ENCODE measurements at places on chromosomes 1 and 21.

GRCh38 chr1:91080650-91081049 lies 58.8 kb upstream of the ZNF644 start:
- DNase-seq = no peak

DNA sequence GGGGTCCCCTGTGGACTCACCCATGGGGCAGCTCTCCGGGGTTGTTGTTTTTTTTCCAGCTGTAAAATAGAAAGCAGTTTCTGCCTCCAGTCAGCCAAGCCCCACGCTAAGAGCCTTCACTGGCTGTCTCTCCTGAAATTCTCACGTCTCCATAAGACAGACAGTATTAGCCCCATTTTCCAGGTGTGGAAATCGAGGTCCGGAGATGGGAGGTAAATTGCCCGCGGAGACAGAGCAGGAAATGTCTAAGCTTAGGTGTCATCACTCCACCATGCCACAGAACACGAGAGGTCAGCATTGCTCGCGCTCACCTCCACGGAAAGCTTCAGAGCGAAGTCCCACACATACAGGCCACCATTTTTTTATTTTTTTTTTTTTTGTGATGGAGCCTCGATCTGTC lies 44.6 kb downstream of the TNFRSF8 start:
- no peak for DNase-seq

GRCh38 chr1:40877698-40878097 lies 15.5 kb upstream of the CITED4 start:
- DNase-seq = no peak

- no peak for DNase-seq
These were observed 2.3 kb upstream of the GIPC2 start for GRCh38 chr1:78043436-78043835.
